Activated CD8-positive, alpha-beta T cell treated with anti-CD3 and anti-CD28 coated beads for 36 hours (primary cell): ENCODE measurements at places on chromosomes 6 and 20. TPM values are rescaled to one million over a fixed set of nuclear protein-coding genes. Genes with fewer than 3 reads are reported as not detected.

- no peaks in the 10 kb centered on the region for H3K4me1 ChIP-seq
- no peak for DNase-seq
- peaks cover 2% of the 10 kb centered on the region for H3K27me3 ChIP-seq
- no peaks in the 10 kb centered on the region for H3K36me3 ChIP-seq
- H3K27ac ChIP-seq, result no peak overlapping the region
- H3K4me3 ChIP-seq, result no peak overlapping the region
Measured at GRCh38 chr6:134654751-134655150, 295.1 kb downstream of the ALDH8A1 start.

DNA sequence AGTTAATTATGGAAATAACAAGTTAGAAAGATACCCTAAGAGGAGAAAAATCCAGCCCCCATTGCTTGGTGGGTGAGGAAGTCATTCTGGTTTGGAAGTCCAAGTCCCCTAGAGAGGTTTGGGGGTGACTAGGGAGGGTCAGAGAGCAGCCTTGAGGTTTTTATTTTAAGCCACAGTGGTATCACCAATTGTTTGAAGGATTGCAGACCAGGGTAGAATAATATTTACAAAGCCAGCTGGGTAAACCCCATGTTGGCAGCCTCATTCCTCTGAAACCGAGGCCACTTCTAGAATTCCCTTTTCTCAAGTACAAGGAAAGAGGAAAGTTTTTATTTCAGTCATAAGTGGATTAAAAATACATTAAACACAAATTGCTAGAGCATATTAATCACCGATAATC, 99.7 kb downstream of the TMEM170B start:
- no peaks in the 10 kb centered on the region for H3K27me3 ChIP-seq
- H3K4me1 ChIP-seq, result no peaks in the 10 kb centered on the region
- no peak for DNase-seq
- H3K36me3 ChIP-seq, result no peaks in the 10 kb centered on the region
- no peak overlapping the region for H3K27ac ChIP-seq

C2 gene
- 0.99 TPM for total RNA-seq

DNA sequence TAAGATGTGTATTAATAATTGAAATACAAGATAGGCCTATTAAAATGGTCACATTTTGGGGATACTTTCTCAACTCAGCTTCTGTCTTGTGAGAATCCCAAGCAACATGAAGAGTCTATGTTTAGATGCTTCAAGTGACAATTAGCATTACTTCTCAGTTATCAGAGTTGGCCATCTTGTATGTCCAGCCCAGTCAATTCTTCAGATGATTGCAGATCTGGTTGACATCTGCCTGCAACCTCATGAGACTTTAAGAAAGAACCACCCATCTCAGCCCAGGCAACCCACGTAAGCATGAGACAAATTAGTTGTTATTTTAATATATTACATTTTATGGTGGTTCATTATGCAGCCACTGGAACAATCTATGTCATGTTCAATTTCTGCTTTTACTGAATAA, 256.5 kb downstream of the TENT5A start:
- H3K27ac ChIP-seq, result no peak overlapping the region
- H3K27me3 ChIP-seq, result no peaks in the 10 kb centered on the region
- H3K36me3 ChIP-seq, result no peaks in the 10 kb centered on the region
- no peak for DNase-seq

DNA sequence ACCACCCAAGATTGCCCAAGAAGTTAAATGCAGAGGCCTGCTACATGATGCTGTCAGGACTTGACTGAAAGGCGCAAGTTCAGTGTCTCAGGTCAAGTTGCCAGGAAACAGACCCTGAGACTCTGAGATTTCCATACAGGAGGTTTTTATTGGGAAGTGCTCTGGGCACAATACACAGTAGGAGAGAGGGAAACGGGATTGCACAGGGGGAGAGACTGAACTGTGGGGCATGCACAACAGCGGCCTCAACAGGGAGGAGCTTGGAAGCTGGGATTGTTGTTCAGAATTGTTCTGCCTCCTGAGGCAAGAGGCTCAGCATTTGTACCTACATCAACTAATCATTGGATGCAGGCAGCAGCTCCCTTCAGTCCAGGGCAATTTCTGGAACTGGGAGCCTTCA, 6.7 kb downstream of the STX11 start:
- H3K36me3 ChIP-seq, result peaks cover 73% of the 10 kb centered on the region
- peaks cover 49% of the 10 kb centered on the region for H3K4me1 ChIP-seq
- no peak for DNase-seq
- no peak overlapping the region for H3K27ac ChIP-seq

DNA sequence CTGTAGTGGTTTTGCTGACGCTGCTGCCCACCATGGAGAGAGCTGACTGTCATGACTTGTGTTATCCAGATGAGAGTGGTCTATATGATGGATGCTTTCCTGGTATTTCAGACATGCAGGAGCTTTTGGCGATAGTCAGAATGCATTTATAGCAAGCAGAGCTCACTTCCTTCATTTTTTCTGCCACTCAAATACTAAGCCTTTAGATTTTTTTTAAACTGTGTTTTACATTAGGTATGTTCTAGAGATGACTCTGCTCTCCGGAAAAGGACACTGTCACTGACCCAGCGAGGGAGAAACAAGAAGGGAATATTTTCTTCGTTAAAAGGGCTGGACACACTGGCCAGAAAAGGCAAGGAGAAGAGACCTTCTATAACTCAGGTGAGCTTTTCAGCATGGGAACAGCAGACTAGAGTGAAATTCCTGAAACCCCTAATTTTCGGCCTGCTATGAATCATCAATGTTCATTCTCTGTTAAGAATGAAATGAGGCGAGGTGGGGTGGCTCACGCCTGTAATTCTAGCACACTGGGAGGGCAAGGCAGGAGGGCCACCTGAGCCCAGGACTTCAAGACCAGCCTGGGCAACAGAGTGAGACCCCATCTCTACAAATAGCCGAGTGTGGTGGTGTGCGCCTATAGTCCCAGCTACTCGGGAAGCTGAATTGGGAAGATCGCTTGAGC, 98.6 kb upstream of the CLDN20 start:
- no peaks in the 10 kb centered on the region for H3K27me3 ChIP-seq
- H3K27ac ChIP-seq, result no peak overlapping the region
- DNase-seq, result no peak
- no peak overlapping the region for H3K4me3 ChIP-seq
